ENCODE measurements at places on chromosomes 13 and 19. TPM values are rescaled to one million over a fixed set of nuclear protein-coding genes. Genes with fewer than 3 reads are reported as not detected.

Gene SULT2B1
- not detected for total RNA-seq

Gene CEACAM8
- 0.52 TPM for total RNA-seq

Gene MARCHF2
- 38.1 TPM for total RNA-seq

Gene ALOX5AP
- 6.8 TPM for total RNA-seq

Gene ZNF554
- 8.4 TPM for total RNA-seq

Gene ZNF700
- total RNA-seq = 6.3 TPM

Gene YJEFN3
- 0.52 TPM for total RNA-seq

Gene ZNF836
- total RNA-seq = 5.7 TPM

Gene EFNB2
- 14.6 TPM for total RNA-seq

Gene RASAL3
- total RNA-seq = 0.52 TPM

Gene PSG11
- total RNA-seq = 0.52 TPM

Gene ZNF562
- total RNA-seq = 38.1 TPM

Gene LGALS7B
- total RNA-seq = not detected

Gene MADCAM1
- total RNA-seq = 2.6 TPM

Gene PTGIR
- total RNA-seq = 3.1 TPM

Gene CNFN
- total RNA-seq = not detected

Gene CPB2
- not detected for total RNA-seq

Gene KLK2
- total RNA-seq = not detected

Gene PRR36
- total RNA-seq = not detected

Gene COX7A1
- 141 TPM for total RNA-seq

Gene GAS6
- 25.1 TPM for total RNA-seq

Gene RNF17
- 0.52 TPM for total RNA-seq

Gene DPF1
- total RNA-seq = 1.0 TPM

Gene ANKLE1
- 0.52 TPM for total RNA-seq

Gene WDFY2
- total RNA-seq = 6.8 TPM

Gene ZBTB32
- total RNA-seq = not detected

Gene DHX34
- 7.8 TPM for total RNA-seq

Gene SIGLEC8
- 0.52 TPM for total RNA-seq

Gene MTIF3
- total RNA-seq = 38.1 TPM

Gene FCAR
- 1.0 TPM for total RNA-seq

Gene KCTD4
- not detected for total RNA-seq

Gene CC2D1A
- 2.1 TPM for total RNA-seq

Gene C19orf44
- 2.6 TPM for total RNA-seq

Gene KMT5C
- total RNA-seq = 8.9 TPM

Gene AKAP11
- total RNA-seq = 16.7 TPM

Gene GRK1
- total RNA-seq = not detected

Gene LPAR2
- total RNA-seq = 1.6 TPM

Gene CLDND2
- total RNA-seq = not detected

Gene PTPRH
- under 0.01 TPM for total RNA-seq

Gene IL11
- not detected for total RNA-seq

Gene NKPD1
- not detected for total RNA-seq

Gene PARP4
- 24.5 TPM for total RNA-seq

Gene FFAR1
- not detected for total RNA-seq

Gene FUZ
- 12.5 TPM for total RNA-seq

Gene SIGLEC12
- total RNA-seq = not detected

Gene HPN
- 0.52 TPM for total RNA-seq

Gene CEACAM6
- under 0.01 TPM for total RNA-seq

Gene ZNF285
- total RNA-seq = 7.3 TPM

Gene PCDH9
- total RNA-seq = 6.8 TPM

Gene DAND5
- not detected for total RNA-seq

Gene MPHOSPH8
- 7.8 TPM for total RNA-seq

Gene SIAH3
- under 0.01 TPM for total RNA-seq

Gene ADAT3
- total RNA-seq = 1.0 TPM

Gene NR1H2
- total RNA-seq = 32.9 TPM

Gene NLRP11
- total RNA-seq = under 0.01 TPM
